Stimulated activated CD4-positive, alpha-beta T cell treated with anti-CD3 and anti-CD28 coated beads, Interleukin-1b, Interleukin-23, amount 100 ng/mL, for 24 hours (primary cell): ENCODE measurements at places on chromosomes 5 and 9.

DNA sequence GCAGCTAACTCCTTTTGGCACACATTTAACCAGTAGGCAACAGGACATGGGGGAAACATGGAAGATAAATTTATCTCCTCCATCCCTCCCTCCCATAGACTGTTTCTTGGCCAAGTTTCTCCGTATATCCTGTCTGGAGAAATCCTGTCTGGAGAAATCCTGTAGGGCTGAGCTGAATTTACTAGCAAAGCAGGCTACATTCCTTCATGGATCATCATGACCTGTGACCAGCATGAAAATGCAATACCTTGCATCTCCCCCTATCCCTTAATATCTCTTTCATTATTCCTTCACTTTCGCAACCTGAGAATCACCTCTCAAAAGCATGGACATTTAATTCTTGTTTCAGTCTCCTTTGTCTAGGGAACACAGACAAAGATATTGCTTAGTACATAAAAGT lies 379.1 kb downstream of the PSAT1 start:
- DNase-seq, result no peak

DNA sequence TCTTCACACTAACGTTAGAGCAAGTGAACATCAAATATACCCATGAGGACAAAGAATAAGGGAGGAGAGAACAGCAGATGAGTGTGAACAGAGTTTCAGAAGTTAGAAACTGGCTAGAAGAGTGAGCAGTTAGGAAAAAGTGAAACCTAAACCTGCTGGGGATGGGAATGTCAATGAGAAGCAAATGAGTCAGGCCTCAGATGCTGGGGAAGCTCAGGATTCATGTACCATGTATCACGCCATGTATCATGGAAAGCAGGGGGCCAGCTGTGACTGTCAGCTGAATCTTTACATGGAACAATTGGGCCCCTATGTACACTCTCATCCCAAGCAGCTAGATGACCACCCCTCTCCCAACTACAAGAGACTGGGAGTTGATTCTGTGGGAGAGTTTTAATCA lies 16.2 kb downstream of the GDF9 start:
- DNase-seq, result no peak

DNA sequence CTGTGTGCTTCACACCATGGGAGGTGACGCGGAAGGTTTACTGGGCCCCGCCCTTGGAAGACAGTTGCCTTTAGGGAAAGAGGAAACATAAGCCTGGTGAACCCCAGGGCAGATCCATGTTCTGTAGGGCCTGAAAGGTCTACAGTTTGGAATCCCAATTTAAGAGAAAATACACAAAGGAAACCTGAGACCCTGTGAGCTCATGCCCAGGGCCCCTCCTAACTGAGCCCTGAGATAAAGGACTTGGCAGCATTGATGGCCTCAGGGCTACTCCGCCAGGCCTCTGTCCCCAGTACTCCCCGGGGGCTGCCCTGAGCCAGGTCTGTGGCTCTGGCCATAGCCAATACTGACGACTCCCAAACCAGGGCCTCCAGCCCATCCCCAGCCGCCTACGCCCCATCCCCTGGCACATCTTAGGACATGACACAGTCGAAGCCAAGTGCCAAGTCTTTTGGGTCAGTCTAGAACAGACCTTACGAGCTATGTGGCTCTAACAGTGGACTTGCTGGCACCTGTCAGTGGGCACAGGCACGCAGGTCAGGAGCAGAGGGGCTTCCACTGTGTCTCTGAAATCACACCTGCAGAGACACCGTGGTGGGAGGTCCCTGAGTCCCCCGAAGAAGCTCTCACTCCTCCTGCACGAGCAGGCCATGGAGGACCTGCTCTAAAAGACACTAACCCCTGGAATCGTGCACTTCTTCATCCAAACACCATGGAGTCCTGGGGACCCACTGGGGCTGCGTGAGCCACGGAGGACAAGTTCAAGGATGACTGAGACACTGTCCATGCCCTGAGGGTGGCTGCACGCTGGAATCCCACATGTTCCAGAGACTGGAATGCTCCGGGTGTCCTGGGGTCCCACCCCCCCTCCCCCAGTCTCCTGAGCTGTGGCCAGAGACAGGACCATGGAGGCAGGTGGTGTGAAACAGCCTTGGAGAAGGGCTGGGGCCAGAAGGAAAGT lies 40.3 kb upstream of the BARHL1 start:
- no peak for DNase-seq

GRCh38 chr9:127629468-127630081 lies 17.5 kb downstream of the STXBP1 start:
- no peak for DNase-seq

DNA sequence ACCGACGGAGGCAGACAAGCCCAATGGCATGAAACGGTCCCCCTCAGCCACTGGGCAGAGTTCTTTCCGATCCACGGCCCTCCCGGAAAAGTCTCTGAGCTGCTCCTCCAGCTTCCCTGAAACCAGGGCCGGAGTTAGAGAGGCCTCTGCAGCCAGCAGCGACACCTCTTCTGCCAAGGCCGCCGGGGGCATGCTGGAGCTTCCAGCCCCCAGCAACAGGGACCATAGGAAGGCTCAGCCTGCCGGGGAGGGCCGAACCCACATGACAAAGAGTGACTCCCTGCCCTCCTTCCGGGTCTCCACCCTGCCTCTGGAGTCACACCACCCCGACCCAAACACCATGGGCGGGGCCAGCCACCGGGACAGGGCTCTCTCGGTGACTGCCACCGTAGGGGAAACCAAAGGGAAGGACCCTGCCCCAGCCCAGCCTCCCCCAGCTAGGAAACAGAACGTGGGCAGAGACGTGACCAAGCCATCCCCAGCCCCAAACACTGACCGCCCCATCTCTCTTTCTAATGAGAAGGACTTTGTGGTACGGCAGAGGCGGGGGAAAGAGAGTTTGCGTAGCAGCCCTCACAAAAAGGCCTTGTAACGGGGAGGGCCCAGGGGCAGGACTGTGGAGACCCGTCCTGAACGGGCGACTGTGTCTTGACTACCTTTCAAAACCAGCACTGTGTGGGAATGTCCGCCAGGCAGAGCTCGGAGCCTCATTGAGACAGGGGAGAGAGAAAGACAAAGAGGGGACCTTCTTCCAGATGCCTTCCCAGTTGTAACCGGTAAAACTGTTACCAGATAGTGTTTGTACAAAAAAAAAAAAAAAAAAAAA lies 29.9 kb downstream of the CD180 start:
- peak; percentile 67 for DNase-seq

GRCh38 chr5:82218374-82219156 lies 59.6 kb downstream of the RPS23 start:
- DNase-seq, result no peak

DNA sequence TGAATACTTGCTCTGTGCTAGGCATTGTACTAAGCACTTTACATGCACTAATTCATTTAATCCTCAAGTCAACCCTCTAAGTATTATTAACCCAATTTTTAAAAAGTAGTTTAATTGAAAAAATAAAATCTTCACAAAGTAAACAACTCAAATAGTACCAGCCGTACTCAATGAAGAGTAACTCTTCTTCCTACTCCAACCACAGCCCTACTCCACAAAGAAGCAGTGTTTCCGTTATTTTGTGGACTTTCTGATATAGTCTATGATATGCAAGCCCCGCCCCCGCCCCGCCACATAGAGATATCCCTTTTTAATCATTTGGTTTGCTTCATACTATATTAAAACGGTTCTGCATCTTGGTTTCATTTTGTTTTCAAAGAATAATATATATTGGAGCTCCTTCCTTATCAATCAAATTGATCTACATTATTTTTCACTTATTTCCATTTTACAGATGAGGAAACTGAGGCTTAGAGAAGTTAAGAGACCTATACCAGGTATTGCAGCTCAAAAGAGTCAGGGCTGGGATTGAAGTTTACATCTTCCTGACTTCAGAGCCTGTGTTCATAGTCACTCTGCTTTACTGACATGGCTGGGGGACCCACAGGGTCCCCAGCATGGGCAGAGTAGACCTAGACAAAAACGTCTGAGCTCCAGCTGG lies 78.6 kb downstream of the PCDH1 start:
- no peak for DNase-seq

DNA sequence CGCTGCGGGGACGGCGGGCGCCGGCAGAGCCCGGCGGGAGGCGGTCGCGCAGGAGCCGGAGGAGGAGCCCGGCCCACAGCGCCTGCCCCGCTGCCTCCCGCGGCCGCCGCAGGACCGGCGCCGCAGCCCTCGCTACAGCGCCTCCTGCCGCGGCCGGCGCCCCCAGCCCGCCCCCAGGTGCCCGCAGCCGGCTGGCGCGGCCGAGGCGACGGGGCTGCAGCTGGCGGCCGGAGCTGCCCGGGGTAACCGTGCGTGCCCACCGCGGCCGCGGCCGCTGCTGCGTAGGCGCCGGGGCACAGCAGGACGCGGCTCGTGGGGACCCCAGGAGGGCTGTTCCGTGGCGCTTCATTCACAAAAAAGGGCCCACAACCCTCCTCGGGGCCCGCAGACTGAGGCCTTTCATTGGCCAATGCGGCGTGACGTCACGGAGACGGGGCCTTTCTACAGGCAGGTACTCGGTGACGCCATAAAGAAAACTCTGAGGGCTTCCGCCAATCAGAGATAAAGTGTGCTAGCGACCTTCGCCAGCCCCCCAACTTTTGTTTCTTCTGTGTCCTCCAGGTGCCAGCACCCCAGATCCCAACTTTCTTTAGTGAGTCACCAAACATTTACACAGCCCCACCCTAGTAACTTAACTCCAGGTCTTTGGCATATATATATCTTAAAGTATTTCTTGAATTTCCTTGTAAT lies at the start of gene CDC14B:
Gene CDC14B (minus strand): TSS at position 353 of the 690 bp plus-strand sequence. CDS start 465 bp downstream, outside the sequence.
- DNase-seq, result peak; percentile 30

DNA sequence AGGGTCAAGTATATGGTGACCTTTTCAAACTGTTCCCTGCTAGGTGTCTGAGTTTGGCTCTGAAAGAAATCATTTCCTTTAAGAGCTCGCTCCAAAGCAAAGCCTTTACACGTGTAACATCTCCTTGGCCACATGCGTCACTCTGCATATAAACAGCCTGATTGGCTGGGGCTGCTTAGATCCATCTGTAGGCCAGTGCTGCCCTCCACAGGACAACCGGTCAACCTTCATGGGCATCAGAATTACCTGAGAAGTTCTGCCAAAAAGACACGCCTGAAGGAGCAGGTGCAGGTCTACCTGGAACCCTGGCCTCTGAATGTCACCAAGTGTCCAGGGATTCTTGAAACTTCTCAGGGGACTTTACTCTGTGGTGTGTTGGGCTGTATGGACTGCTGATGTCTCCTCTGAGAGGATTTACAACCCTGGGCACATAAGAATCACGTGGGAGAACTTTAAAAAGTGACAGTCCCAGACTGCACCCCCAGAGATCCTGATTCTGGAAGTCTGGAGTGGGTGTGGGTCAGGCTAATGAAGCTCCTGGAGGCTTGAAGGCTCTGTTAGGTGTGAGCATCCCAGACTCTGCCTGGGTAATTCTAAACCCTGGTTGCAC lies 497.6 kb downstream of the GADD45G start:
- DNase-seq, result peak; percentile 48

- DNase-seq, result no peak
Measured at GRCh38 chr5:172766287-172767108, 4.5 kb downstream of the DUSP1 start.

DNA sequence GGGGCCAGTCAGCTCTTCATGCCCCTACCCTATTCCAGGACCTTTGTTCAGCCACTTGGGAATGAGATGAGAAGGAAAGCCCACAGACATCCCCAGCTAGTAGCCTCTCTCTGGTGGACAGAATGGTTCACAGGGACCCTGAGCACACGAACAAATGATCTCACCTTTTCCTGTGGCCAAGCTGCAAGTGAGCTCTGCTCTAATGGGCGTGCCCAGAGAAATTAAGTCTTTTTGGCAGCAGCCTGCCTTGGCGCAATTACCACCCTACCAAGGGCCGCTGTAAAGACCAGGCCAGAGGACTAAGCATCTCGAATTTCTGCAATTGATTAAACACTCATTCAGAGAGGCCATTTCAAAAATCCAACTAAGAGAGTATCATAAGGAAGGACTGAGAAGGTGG lies 56.0 kb downstream of the WHRN start:
- no peak for DNase-seq

DNA sequence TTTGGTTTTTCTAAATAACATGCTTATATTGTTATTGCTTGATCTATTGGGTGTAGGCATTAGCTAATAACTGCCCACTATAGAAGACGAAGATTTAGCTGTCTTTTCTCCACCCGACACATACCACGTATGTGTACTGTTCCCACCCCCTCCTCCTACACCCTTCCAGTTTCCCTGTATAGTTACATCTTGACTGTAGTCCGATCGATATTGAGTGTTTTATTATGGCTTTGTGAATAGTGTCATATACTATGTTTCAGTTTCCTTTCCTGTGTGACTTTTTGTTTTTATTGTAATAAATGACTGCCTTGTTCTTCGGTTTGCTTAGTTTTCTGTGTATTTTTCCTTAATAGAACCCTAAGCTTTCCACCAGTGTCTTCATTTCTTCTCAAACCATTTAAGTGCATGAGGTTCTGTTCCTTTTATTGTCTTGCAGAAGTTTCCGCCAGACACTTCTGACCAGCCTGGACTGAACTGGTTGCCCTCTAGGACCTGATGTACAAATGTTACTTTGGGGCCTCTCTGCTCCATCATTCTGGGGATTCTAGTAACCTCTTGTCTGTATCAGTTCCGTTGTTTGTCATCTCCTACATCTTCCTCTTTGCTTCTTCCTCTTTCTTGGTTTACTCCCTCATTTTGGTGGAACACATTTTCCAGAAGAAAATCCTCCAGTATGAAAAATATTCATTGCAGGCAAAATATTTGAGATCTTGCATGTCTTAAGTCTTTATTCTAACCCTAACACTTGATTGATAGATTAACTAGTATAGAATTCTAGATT lies 61.8 kb downstream of the PRKACG start:
- DNase-seq, result no peak

DNA sequence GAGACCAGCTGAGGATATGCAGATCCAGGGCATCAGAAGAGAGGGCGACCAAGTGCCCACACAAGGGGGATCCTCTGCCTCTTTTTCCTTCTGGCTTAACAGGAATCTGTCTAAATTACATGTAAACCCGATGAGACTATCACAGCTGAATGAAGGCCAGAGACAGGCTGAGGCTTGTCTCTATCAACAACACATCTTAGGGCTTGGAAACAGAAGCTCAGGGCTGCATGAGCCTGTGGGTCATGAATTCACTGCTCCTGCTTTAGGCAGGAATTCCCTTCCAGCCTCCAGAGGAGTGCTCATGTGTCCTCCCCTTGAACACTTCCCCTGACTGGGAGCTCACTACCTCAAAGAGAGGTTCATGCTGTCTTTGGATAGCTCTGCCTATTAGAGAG lies 106.1 kb upstream of the PHYKPL start:
- no peak for DNase-seq

DNA sequence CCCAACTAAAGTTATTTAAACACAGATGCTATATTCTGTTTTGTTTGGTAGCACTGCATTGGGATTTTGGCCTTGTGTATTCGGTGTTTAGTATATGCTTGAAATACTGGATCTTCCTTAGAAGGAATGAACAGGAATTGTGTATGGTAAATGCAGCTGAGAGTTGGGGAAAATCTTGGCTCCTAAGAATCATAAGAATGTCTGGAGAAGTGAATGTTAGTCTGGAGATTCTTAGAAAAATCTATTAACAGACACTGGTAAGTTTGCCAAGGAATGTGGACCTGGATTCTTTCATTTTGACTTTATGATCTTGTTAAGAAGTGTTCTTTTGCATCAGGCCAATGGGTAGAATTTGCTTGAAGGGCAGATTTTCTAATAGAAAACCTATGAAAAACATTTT lies 38.9 kb downstream of the SNX30 start:
- DNase-seq, result no peak
